ENCODE measurements at places on chromosomes 3 and 15. TPM values are rescaled to one million over a fixed set of nuclear protein-coding genes. Genes with fewer than 3 reads are reported as not detected.

DNA sequence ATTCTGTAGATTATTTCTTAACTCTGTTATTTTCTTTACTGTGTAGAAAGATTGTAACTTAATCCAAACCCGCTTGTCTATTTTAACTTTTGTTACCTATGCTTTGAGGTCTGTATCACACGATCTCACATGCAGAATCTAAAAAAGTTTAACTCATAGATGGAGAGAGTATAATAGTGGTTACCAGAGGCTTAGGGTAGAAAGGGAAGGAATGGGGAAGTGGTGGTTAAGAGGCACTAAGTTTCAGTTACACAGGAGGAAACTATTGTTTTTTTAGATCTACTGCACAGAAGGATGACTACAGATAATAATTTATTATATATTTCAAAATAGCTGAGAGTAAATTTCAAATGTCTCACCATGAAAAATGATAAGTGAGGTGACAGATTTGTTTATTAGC lies 515.2 kb downstream of the RSL24D1 start:
- no peak for DNase-seq

The EAF2 gene
- 10.0 TPM for total RNA-seq

DNA sequence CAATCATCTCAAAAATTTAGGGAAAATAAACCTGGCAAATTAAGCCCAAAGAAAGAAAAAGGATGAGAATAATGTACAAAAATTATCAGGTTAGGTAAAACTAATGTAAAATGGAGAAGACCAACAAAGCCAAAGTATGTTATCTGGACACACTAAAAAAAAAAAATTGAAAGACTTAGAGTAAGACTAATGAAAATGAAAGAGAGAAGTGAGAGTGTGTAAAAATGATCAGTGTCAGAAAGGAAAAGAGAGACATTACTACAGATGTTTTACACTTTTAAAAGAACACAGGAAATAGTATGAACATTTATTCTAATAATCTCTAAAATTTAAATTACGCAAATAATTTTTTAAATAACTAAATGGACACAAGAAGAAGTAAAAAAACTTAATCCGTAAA lies 573.3 kb upstream of the NR2F2 start:
- no peak for DNase-seq

The GP9 gene
- total RNA-seq: 0.49 TPM

- DNase-seq: peak; percentile 34
Observed at GRCh38 chr3:148175214-148175613, 522.5 kb upstream of the AGTR1 start.

DNA sequence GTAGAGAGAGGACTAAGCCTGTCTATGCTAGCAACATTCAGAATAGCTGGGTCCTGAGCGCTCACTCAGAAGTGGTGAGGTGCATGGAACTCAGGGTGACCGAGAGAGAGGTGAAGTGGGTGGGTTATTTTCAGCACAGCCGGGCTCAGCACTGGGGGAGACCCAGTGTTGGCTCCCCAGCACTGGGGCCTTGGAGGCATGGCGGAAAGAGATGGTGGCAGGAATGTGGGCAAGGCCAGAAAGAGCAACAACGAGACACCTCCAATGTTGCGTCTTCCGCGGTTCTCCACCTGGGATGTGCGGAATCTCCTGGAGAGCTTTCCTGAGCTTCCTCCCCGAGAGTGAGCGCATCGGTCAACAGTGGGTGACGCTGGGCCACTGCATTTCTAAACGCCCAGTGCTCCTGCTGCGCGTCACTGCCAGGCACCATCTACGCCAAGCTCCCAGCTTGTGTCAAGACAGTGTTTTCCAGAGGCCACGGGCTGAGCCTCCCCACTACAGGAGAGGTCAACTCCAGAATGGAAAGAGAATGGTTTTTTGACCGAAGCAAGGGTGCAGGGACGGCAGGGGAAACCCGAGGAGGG lies 148.4 kb downstream of the ADAMTS17 start:
- DNase-seq: no peak

The SKOR1 gene
- 0.10 TPM for total RNA-seq

- DNase-seq: no peak
Observed at GRCh38 chr15:100208921-100209603, 132.7 kb downstream of the ADAMTS17 start.
